ENCODE measurements at places on chromosomes 2 and 18.

DNA sequence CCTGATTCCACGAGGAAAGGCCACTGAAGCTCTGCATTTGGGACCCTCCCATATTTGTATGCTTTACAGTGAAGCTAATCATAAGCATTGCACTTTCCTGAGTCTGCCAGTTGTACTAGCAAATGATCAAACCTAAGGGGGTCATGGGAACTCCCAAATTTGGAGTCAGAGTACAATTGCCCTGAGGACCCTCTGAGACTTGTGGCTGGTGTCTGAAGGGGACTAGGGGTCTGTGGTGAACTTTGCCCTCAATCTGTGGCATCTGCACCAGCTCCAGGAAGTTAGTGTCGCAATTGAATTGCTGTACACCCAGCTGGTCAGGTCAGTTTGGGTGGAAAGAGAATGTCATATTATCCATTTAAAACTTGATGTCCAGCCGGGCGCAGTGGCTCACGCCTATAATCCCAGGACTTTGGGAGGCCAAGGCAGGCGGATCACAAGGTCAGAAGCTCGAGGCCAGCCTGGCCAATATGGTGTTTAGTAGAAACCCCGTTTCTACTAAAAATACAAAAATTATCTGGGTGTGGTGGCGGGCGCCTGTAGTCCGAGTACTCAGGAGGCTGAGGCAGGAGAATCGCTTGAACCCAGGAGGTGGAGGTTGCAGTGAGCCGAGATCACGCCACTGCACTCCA is 18.1 kb downstream of the SOWAHC start:
- DNase-seq, result no peak

- DNase-seq, result no peak
Observed at GRCh38 chr18:13376298-13376840, 157.8 kb downstream of the LDLRAD4 start.

- DNase-seq, result no peak
Observed at GRCh38 chr18:35389095-35389618, 12.0 kb upstream of the ZNF396 start.

DNA sequence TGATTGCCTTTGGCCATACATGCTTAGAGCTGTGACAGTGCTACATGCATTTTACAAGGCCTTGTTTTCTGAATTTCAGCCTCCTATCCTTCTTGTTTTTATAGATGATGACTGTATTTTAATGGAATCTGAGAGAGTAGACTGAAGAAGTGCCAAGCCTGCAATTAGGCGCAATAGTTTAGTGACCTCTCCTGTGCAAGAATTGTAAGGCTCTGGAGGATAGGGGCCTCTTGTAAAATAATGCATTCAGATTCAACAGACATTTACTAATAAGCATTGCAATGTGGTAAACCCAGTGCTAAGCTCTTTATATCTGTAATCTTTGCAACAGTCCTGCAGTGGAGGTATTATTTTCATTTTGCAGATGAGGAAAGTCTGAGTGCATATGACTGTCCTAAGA is 105.5 kb downstream of the TDRD15 start:
- no peak for DNase-seq

DNA sequence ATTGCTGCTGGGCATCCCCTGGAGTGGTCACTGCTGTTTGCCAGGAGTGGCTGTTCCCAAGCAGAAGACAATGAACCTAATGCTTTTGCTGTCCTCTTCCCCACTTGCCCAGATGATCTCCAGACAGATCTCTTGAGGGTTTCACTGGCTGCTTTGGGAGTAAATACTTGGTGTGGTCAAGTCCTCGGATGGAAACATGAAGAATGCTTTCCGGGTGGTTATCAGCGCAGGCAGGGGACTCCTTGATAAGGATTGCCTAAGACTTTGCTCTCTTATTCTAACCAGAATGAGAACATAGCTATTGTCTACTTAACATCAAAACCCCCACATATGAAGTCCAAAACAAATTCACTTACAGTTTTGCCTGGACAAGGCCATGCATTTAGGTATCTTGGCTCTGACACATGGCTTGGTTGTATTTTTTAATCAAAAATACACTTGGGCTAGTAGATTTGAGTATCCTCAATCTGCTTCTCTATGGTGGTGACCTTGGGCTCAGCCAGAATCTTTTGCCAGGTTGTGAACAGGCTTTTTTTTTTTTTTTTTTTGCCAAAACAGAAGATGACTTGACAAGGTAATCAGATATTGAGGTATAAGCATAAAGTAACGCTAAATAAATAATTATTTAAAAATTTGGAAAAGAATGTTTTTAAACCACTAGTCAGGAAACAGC is 34.8 kb upstream of the MYO3B start:
- DNase-seq, result no peak

DNA sequence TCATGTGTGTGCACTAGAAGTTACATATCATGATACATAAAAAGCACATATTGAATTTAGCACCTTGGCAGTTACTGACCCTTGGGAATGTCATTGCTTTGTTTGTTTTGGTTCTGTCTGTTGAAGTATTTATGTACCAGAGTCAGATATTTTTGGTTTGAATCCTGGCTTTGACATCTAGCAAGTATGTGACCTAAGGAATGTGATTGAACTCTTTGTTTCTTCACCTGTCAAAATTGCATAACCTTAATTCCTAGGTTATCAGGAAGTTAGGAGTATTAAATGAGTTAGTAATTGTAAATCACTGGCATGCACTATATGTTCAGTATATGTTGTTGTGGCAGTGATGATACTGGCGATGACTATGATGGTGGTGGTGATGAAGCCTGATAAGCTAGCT is 1003.5 kb upstream of the NRXN1 start:
- DNase-seq, result no peak

DNA sequence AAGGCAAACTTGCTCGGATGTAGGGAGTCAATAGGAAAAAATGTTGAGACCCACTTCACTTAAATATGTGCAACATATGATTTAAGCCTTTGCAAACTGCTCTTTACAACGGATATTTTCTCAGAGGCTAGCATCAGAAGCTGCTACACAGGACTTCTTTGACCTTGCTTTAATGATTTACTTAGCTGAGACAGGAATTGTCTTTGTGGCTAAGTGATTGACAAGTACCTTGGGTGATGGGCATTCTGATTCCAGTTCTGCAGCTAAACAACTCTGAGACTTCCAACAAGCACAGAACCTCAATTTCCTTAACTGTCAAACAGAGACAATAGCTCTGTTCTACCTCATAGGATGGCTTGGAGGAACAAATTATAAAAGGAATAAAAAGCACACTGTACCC is 150.2 kb downstream of the NCKAP5 start:
- DNase-seq, result no peak

- no peak for DNase-seq
Observed at GRCh38 chr2:228628682-228629081, 447.2 kb upstream of the SPHKAP start.

- DNase-seq, result no peak
Observed at GRCh38 chr2:235935773-235936172, 232.4 kb downstream of the GBX2 start.

DNA sequence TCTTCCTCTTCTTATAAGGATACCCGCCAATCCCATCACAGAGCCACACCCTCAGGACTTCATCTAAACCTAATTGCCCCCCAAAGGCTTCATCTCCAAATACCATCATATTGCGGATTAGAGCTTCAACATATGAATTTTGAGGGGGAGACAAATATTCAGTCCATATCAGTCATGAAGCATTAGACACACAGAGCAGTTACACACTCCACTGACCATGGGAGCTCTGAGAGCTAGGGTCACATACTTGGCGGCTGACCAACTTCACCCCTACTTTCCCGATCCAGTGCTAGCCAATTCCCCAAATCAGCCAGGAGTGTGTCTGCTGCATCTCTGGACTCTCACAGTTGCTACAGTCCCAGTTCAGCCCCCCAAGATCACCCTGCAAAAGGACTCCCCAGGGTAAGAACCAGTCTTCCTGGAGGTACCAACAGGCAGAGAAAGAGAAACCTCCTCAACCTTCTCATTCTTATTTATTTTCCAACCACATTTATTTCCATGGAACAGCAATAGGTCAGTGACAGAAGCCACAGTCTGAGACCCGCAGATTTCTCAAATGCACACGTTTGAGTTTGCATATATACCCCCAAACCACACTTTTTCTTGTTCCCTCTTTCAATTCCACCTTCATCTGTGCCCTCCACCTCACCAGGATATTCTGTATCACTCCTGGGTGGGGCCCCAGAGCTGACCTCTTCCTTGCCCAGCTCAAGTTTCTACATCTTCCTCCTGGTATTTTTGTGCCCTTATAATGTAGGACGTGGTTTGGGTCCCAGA is 33.3 kb downstream of the SPP2 start:
- no peak for DNase-seq

DNA sequence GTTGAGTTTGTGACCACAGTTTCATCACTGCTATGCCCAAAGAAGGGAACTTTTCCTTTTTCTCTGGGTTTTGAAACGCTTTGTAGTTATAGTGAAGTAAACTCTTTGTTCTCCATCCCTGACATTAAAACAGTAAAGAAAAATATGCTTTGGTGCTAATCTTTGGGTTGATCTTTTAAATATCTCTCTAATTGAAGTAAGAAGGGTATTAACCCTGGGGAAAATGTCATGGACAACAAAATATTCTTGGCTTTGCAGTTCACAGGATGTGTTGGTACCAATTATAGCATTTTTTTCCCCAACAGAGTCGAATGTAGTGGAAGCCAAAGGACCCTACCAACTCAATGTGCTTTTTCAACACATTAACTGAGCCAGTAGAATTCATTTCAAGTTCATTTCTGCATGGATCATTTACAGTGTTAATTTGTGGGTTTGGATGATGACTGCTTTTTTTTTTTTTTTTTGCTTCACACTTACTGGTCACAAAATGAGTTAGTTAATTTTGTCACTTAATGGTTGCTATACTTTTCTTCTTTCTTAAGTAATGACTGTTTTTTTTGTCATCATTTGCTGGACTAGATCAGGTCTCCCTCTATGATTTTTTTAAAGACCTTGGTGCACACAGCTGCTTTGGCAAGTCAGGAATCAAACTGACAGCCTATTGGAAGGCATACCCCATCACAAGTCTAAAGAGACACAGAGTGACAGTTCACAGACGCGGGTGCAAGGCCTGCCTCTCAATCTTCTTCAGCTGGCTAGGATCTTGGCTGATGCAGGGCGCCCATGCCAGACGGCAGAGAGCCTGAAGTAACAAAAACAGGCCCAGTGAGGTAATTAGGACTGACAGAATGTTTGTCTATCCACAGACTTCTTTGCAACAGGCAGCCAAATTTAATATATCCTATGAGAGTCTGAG is 98.8 kb upstream of the MMADHC start:
- DNase-seq, result no peak

GRCh38 chr2:184598002-184598315 is 370 bp upstream of the ZNF804A start:
- DNase-seq, result no peak

Data from activated CD4-positive, alpha-beta T cell treated with anti-CD3 and anti-CD28 coated beads for 24 hours (primary cell).